Neural crest cell (in vitro differentiated cells): ENCODE measurements at places on chromosomes 4 and X. TPM values are rescaled to one million over a fixed set of nuclear protein-coding genes. Genes with fewer than 3 reads are reported as not detected.
A peak's percentile ranks its signal among the peaks of the same experiment; 100 is the strongest.

The ADGRL3 gene
- total RNA-seq = 32.9 and 34.5 TPM in 2 replicates

The PPM1K gene
- 17.6 TPM in 2 replicates for total RNA-seq

The TMEM154 gene
- 0.44 and 1.3 TPM in 2 replicates for total RNA-seq

The DMP1 gene
- not detected in 2 replicates for total RNA-seq

The ASB5 gene
- total RNA-seq = not detected in 2 replicates

The AIMP1 gene
- 32.2 and 34.3 TPM in 2 replicates for total RNA-seq

- DNase-seq = no peak
Measured at GRCh38 chr4:107989162-107989536, 540 bp upstream of the HADH start.

GRCh38 chr4:138050601-138051000 lies 191.5 kb downstream of the SLC7A11 start:
- DNase-seq = no peak

DNA sequence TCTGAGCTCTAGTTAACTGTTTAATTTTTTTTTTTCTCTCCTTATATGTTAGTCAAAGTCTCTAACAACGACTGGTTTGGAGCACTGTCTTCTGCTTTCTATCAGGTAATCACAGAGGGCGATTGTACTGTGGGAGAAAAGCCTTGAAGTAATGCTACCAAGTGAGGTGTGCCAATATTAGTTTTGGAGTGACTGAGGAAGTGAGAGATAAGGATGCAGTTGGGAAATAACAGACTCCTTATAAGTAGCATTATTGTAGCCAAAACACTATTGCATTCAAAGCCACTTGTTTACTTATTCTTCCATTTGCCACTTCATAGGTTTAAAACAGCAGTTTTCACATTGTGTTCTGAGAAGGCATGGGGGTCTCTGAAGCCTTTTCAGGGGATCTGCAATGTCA lies 79.1 kb upstream of the SLC6A14 start:
- DNase-seq = no peak

GRCh38 chr4:28075401-28075956 lies 1214.8 kb downstream of the STIM2 start:
- DNase-seq = no peak

- DNase-seq = no peak
Measured at GRCh38 chr4:102665527-102665926, 95.2 kb downstream of the MANBA start.

DNA sequence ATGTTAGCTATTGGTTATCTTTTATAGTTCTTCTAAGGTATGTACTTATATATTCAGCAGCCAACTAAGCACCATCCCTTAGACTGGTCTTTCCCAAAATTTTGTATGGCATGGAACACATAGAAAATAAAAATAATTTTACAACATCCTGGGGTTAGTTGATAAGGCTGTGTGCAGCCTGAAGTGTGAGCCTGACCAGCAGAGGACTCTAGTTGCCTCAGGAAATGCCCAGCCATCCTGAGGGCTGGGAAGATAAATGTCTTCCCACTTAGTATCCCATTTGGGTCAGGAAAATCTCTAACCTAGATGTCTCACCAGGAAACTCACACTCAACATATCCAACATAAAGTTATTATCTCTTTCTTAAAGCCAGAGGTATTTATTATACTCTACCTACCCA lies 251.4 kb upstream of the POF1B start:
- DNase-seq = no peak

DNA sequence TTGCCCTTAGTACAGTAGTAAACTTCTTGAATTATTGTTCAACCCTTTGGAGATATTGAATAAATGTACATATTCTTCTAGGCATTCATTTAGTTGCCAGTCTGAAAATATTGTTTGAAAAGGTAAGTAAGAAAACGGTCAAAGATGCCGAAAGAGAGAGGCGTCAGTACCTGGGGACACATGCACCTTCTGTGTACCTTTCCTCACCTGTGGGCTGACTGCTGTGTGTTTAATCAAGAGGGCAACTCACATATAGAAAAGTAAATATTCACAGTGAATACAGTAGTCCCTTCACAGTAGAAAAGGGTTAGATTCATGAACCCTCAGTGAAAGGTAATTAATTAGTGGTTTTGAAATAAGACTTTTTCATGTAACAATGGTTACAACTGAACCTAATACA lies 6.9 kb downstream of the ANXA10 start:
- no peak for DNase-seq

- DNase-seq = no peak
Measured at GRCh38 chrX:129025376-129025775, 497.9 kb downstream of the SMARCA1 start.

DNA sequence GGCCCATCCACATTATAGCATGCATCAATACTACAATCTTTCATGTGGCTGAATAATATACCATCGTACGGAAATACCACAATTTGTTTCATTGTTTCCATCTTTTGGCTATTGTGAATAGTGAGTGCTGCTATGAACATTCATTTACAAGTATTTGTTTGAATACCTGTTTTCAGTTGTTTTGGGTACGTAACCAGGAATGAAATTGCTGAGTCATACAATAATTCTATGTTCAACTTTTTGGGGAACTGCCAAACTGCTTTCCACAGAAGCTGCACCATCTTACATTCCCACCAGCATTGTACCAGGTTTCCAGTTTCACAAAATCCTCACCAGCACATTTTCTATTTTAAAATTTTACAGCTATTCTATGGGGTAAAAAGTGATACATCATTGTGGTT lies 28.5 kb upstream of the MANBA start:
- no peak for DNase-seq

- DNase-seq = peak; percentile 2
Measured at GRCh38 chrX:17377091-17377717, 2.2 kb downstream of the NHS start.

DNA sequence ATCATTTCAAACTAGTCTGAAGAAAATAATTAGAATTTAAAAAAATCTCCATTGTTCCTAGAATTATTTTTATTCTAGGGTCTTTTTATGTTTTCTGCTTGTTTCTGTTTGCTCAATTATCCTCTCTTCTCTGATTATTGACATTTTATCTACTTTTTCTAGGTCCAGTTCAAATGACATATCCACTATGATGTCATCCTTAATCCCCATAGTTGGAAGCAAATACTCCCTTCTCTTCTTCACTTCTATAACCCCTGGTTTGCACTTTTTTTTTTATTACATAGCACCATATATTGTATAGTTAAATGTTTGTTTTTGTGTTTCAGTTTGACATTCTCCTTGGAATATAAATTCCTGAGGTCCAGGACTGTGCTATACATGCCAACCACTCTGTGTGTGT lies 82.6 kb downstream of the CT47B1 start:
- DNase-seq = no peak

GRCh38 chr4:75511841-75512240 lies 2.4 kb downstream of the RCHY1 start:
- no peak for DNase-seq

- DNase-seq = no peak
Measured at GRCh38 chr4:129176864-129177263, 80.9 kb downstream of the C4orf33 start.

- DNase-seq = no peak
Measured at GRCh38 chr4:77797239-77797638, 21.9 kb downstream of the CNOT6L start.
